CD4-positive, alpha-beta memory T cell (primary cell): ENCODE measurements at places on chromosomes 1 and 21.

DNA sequence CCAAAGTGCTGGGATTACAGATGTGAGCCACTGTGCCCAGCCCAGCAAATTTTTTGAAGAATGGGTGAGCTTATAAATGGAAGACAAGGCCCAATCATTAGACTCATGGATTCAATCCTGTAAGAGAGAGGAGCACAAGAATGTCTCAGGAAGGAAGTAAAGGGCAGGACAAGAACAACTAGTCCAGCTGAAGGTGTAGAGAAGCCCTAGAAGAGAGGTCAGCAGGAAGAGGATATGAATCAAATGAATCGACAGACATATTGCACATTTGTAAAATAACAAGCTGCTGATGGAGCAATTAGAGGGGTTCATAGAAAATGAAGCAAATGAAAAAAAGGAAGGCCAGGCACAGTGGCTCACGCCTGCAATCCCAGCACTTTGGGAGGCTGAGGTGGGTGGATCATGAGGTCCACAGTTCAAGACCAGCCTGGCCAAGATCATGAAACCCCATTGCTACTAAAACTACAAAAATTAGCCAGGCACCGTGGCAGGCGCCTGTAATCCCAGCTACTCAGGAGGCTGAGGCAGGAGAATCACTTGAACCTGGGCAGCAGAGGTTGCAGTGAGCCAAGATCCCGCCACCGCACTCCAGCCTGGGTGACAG is 74.9 kb downstream of the MIS18A start:
- no peak overlapping the region for H3K4me3 ChIP-seq
- no peak overlapping the region for H3K27ac ChIP-seq
- no peaks in the 10 kb centered on the region for H3K36me3 ChIP-seq

GRCh38 chr1:156115514-156116374 is 1.2 kb downstream of the LMNA start:
- no peaks in the 10 kb centered on the region for H3K27me3 ChIP-seq
- H3K4me1 ChIP-seq, result peaks cover 53% of the 10 kb centered on the region
- H3K4me3 ChIP-seq, result peak overlapping the region; percentile 81
- DNase-seq, result no peak

GRCh38 chr1:241045659-241046058 is 311.3 kb downstream of the RGS7 start:
- no peak for DNase-seq
- no peaks in the 10 kb centered on the region for H3K36me3 ChIP-seq
- no peak overlapping the region for H3K4me3 ChIP-seq
- no peak overlapping the region for H3K27ac ChIP-seq

GRCh38 chr1:91091812-91092211 is 70.0 kb upstream of the ZNF644 start:
- H3K27me3 ChIP-seq, result no peaks in the 10 kb centered on the region
- no peak overlapping the region for H3K4me3 ChIP-seq
- DNase-seq, result no peak
- H3K4me1 ChIP-seq, result no peaks in the 10 kb centered on the region
- H3K27ac ChIP-seq, result no peak overlapping the region
- no peaks in the 10 kb centered on the region for H3K36me3 ChIP-seq

DNA sequence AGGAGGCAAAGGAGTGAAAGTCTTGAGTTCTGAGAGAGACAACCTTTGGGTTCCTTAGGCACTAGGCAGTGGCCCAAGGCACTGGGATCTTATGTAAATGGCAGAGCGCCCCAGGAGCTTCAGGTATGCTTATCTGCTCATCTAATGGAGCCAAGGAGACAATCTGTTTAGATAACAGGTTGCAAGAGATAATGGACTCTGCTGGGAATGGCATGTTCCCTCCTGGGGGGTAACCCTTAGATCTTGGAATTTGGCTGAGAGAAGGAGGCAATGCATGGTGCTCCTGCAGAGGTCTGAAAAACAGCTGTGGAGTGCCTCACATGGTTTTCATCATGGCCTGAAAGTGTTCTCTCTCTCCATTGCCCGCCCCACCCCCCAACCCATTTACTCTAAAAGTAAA is 44.1 kb upstream of the WLS start:
- H3K36me3 ChIP-seq, result no peaks in the 10 kb centered on the region
- DNase-seq, result no peak
- no peak overlapping the region for H3K27ac ChIP-seq
- no peaks in the 10 kb centered on the region for H3K4me1 ChIP-seq

- no peaks in the 10 kb centered on the region for H3K36me3 ChIP-seq
- H3K4me3 ChIP-seq, result no peak overlapping the region
- DNase-seq, result no peak
- no peaks in the 10 kb centered on the region for H3K27me3 ChIP-seq
- no peaks in the 10 kb centered on the region for H3K4me1 ChIP-seq
Measured at GRCh38 chr1:72693376-72693775, 411.0 kb upstream of the NEGR1 start.

- peaks cover 6% of the 10 kb centered on the region for H3K27me3 ChIP-seq
- no peak overlapping the region for H3K4me3 ChIP-seq
- no peak for DNase-seq
- H3K36me3 ChIP-seq, result no peaks in the 10 kb centered on the region
- H3K4me1 ChIP-seq, result no peaks in the 10 kb centered on the region
Measured at GRCh38 chr1:20402585-20403422, 83.2 kb downstream of the CAMK2N1 start.
